ENCODE measurements at places on chromosomes 16 and 17.
A peak's percentile ranks its signal among the peaks of the same experiment; 100 is the strongest.

- peak; percentile 97 for DNase-seq
These were observed 8.9 kb downstream of the BAIAP2 start for GRCh38 chr17:81043725-81044427.

- DNase-seq: no peak
These were observed 30.3 kb downstream of the TMEM186 start for GRCh38 chr16:8767176-8767575.

DNA sequence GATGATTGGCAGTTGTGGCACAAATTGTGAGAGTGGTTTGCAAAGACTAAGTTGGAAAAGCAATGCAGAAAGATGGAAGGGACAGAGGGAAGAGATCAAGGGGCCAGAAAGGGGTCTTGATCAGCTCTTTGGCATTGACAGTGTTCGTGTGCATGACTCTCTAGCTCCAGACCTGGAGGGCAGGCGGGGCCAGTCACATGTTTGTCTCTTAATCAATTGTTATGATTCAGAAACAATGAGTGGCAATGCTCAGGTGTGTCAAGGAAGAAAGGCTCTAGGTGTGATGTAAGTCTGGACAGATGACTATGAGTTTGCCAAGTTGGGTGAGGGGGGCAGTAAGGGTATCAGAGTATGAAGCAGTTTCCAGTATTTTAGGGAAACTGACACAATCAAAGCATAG, 32.1 kb downstream of the WSB1 start:
- no peak for DNase-seq

GRCh38 chr16:75943705-75944514, 217.6 kb upstream of the CPHXL start:
- DNase-seq: no peak

DNA sequence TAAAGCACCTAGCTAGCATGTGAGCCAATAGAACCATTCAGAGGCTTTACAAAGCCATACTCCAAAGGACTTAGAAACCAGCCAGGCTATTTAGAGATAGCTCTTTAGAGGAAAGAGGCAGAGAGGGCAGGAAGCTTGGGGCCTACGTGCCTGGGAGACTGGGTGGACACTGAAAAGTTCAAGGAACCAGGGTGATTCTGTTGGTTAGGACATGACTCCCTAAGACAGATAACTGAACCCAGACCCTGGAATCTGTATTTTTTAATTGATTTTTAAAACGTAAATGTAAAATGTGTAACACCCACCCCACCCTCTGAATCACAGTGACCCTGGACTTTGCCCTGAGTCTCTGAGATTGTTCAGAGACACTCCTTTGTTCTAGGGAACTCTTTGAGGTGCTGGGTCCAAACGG, 16.1 kb upstream of the GNA13 start:
- DNase-seq: no peak

- DNase-seq: no peak
These were observed 14.2 kb downstream of the POLR3K start for GRCh38 chr16:38941-39892.

- DNase-seq: no peak
These were observed 16.9 kb downstream of the SPATA32 start for GRCh38 chr17:45244725-45245656.

DNA sequence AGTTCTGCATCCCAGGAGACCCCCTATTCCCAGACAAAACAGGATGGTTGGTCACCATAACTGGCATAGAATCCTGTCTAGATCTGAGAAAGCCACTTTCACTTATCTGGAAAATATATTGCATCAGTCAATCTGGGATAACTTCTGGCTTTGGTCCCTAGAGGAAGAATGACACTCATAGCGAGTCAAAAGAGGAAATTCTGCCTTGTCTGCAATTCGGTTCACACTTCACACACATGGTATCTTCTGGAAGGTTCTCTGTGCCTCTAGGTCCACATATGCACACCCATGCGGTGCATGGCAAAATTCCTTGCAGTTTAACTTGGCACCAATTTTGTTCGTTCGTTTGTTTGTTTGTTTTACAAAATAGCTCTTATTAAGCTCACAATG, 49.2 kb upstream of the WSCD1 start:
- DNase-seq: no peak

DNA sequence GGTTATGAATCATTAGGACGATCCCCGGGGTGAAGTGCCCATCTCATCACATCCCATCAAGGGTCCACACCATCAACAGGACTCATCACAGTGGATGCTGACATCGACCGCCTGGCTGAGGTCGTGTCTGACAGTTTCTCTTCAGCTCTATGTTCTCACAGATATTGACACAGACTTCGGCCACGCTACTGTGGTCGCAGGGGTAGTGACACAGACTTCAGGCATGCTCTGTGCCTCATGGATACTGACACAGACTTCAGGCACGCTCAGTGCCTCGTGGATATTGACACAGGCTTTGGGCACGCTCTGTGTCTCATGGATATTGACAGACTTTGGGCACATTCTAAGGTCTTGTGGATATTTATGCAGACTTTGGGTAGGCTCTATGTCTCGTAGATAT, 50.1 kb downstream of the KLHDC4 start:
- no peak for DNase-seq

GRCh38 chr16:85259115-85259831, 147.0 kb upstream of the CIBAR2 start:
- no peak for DNase-seq

- peak; percentile 89 for DNase-seq
These were observed 3.6 kb downstream of the COG1 start for GRCh38 chr17:73196500-73196899.

GRCh38 chr17:39484178-39484577, 22.9 kb downstream of the CDK12 start:
- DNase-seq: no peak

DNA sequence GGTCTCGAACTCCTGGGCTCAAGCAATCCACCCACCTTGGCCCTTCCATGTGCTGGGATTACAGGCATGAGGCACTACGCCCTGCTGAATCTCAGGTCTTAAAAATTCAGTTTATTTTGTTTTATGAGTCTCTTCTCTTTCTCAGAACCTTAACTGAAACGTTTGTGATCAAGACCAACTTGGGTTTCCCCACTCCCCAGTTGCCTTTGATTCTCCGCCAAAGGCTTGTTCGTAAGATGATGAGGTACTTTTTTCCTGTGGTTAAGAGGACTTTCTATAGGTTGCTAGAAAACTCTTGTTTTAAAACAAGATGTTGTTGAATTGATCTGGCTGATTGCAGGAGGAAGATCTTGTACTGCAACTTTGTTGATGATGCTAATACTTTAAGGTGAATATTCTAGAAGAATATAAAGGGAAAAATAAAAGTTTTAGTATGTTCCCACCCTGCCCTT, 11.7 kb downstream of the ABCC1 start:
- DNase-seq: no peak

DNA sequence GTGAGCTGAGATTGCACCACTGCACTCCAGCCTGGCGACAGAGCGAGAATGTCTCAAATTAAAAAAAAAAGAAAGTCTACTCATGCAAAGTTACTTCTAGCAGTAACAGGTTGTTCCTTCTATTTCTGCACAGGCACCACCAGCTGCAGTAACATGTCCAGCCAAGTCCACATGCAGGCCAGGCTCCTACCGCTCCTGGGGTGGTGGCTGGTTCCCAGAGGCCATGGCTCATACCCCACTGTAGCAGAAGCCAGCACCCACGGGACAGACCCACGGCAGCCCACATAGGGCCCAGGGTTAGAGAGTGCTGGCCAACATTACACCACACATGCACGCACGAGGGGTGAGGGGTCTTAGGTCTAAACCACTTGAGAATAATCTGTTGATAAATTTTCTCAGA, 26.7 kb upstream of the TRAP1 start:
- no peak for DNase-seq

DNA sequence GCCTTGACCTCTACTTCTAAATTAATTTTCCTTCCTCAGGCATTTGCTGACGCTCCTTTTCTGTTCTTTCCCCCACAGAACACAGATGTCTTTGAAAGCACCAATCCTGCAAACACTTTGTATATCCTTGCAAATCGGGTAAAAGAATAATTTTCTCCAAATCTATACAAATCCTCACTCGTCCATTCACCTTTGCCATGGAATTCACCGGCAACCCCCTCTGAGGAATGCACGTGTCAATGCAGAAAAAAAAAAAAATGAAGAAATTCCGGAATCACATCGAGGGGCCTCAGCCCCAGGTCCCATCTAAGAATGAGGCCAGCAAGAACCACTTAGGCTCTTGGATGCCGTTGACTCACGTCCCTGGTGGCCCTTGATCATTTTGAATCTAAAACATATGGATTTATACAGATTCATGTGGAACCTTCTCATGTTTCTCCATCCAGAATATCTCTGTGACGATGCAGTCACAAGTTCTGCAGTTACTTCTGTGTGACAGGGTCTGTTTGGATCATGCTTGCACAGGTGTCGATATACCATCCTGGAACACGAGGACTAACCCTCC, 136.9 kb downstream of the RBFOX3 start:
- DNase-seq: no peak

DNA sequence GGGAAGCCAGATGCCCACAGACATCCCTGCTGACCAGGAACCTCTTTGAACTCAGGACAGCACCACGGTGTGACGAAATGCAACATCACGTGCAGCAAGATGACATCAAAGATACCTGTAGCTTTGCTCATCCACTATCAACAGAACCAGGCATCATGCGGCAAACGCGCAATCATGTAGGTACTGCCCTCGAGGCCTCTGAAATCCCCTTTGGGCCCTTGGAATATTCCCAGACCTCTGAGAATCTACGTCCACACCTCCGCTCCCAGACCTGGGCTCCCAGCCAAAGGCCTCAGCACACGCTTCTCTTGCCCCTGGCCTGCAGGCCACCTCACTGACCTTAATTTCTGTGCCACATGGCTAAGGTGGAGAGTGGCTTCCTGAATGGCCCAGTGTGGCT, 7.3 kb downstream of the CX3CL1 start:
- DNase-seq: peak; percentile 26

GRCh38 chr17:27540318-27541101, 84.3 kb downstream of the KSR1 start:
- no peak for DNase-seq

DNA sequence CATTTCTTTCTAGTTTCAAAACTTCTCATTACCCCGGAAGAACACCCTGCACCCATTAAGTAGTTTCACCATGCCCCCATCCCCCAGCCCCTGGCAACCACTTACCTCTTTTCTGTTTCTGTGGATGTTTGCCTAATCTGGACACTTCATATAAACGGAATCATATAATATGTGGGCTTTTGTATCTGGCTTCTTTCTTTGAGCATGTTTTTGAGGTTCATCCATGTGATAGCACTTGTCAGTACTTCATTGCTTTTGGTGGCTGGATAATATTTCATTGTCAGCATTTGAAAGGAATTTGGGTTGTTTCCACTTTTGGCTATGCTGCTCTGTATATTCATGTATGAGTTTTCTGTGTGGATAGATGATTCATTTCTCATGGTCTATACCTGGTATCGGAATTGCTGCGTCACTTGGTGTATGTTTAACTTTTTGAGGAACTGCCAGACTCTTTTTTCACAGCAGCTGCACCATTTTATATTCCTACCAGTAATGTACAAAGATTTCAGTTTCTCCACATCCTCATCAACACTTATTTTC, 30.0 kb upstream of the SLC5A10 start:
- no peak for DNase-seq

DNA sequence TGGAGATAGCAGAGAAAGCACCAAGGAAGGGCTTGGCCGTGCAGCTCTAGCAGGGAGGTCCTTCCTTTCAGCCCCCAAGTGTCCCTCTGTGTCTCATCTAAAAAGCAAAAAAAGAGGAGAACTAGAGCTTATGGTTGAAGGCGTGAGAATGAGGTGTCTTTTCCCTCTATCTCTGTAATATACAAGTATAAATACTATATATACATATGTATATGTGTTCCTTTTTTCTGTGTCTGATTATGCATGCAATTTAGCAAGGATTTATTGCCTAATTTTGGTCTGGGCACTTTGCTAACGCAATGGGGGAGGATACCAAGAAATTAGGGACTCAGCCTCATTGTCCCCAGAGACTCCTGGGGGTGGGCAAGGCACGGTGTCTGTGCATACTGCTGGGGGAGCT, 90.2 kb upstream of the CCL2 start:
- no peak for DNase-seq

DNA sequence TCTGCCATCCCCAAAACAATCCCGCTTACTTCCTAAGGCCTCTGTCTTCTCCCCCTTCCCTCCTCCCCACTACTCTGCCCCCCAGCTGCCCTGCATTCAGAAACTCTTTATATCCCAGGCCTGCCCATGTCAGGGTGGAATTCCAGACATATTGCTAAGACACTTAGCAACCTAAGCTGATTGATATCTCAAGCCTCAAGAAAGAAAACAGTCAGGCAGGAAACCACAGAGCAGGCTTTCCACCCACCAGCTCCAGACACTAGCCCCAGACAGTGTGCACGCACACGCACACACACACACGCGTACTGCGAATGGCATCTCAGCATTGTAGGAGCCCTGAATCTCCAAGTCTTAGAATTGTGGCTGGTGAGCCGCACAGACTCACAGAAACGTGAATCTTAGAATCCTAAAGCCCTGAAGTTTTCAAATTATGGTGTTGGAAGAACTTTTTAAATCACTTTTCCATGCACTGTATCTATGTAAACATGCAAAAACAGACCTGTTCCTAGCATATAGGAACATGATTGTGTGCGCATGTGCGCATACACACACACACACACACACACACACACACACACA, 8.8 kb upstream of the LPCAT2 start:
- peak; percentile 74 for DNase-seq

GRCh38 chr17:82929011-82929622, 89.3 kb upstream of the ZNF750 start:
- no peak for DNase-seq

GRCh38 chr17:81648013-81648706, 8.2 kb downstream of the PDE6G start:
- peak; percentile 44 for DNase-seq

DNA sequence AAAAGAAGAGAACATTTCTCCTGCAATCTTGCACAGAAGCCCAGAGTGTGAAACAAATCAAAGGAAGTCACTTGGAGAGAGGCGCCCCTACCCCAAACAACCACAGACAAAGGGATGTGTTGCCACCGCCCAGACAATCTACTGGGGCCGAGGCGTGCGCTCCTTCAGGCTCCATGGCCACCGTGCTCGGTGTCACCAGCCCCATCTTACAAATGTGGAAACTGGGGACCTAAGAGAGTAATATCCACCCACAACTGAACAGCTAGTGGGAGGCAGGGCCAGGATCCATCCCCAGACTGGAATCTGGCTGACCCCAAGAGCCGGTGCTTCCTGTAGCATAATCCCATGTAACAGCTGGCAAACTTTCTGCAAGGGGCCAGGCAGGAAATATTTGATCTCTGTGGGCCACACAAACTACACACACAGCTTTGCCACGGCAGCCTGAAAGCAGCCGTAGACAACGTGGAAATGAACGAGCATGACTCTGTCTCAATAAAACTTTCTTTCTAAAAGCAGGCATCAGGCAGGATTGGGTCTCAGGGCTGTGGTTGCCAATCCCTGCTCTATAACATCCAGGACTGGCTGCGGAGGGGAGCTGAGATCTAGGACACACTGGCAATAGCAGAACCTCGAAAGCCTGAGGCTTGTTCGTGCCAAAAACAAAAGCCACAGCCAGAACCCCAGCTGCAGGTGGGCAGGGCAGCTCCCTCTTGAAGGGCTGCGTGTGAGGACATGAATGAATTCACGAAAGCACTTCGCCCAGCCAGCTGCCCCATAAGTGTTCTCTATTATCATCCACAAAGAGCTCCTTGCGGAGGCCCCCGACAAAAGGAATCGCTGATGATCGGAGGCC, 26.6 kb upstream of the GINS2 start:
- no peak for DNase-seq

GRCh38 chr16:73025151-73025855, 22.6 kb downstream of the ZFHX3 start:
- DNase-seq: no peak

Data from ELF-1 (cell line).